ENCODE measurements at places on chromosomes 1 and 21.

GRCh38 chr1:222124602-222125001, 382.7 kb upstream of the DUSP10 start:
- no peak for DNase-seq

- DNase-seq: no peak
Observed at GRCh38 chr1:9345922-9346321, 53.2 kb downstream of the SPSB1 start.

DNA sequence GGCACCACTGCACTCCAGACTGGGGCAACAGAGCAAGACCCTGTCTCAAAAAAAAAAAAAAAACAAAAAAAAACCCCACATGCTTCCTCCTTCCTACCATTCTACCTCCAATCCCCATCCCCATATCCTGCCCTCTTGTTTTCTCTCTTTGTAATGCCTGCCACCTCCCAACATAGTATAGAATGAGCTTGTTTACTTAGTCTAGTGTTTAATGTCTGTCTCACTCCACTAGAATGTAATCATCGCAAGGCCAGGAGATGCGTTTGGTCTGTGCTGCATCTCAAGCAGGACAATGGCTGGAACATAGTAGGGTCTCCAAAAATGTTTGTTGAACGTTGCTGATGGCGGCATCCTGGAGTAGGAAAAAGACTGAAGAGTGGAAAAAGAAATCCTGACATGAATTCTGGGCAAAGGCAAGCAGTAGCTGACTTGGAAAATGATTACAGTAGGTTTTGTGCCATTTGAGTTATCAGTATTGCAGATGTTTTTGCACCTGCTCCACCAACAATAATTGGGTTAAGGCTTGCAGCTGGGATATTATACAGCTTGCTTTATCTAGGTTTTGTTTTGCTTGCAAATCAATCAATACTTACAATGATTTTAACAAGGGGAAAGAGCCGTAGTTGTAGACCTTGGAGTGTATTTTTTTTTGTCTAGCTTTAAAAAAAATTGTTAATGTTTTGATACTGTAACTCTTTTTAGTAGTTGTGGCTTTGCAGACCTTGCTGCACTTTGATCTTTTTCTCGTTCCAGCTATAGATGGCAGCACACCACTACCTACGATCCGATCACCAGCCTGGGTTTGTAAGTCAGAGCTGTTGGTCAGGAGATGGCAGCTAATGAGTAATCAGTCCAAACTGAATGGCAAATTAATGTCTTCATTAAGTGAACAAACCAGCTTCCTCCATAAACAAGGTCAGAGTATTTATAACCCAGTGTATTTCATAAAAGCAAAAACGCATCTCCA, 62.4 kb downstream of the BACH1 start:
- DNase-seq: no peak

GRCh38 chr21:31493350-31493880, 149.4 kb upstream of the TIAM1 start:
- no peak for DNase-seq

DNA sequence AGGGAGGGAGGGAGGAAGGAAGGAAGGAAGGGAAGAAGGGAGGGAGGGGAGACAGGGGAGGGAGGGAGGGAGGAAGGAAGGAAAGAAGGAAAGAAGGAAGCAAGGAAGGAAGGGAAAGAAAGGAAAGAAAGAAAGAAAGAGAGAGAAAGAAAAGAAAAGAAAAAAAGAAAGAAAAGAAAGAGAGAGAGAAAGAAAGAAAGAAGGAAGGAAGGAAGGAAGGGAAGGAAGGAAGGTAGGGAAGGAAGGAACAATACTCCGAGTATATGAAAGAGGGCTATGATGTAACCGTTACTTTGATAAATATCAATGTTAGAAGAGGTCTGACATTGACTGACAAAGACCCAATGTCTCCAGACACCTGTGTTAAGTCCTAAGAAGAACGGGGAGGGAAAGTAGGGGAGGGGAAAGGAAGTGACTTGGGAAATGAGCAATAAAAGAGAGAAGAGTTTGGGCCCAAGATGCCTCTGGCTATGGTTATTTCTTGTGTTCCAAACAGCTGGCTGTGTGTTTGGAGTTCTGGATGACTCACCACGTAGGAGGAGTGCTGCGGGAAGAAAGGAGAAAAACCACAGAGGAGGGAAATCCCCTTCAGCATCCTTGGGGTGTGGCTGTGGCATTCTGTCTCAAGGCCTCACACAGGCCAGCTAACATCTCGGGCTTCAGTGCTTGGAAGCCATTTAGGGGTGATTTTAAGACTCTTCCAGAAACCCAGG, 37.0 kb upstream of the RXRG start:
- peak; percentile 83 for DNase-seq

DNA sequence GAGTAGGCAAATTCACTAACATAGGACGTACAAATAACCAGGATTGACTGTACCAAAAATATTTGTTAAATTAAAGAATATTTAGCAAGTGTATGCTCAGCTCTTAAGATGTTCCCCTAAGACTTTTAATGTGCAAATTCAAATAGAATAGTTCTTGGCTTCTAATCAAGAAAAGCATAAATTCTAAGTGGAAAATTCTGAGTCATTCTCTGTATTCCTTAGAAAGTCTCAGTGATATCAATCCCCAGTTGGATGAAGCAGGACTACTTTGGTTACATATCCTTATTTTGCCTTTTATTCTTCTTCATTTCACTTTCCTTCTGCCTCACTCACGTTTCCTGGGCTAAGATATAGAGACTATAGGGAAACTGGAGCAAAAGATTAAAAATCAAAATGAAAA, 130.2 kb downstream of the IFI44 start:
- DNase-seq: no peak

- no peak for DNase-seq
Observed at GRCh38 chr1:84759756-84760155, 69.5 kb upstream of the SSX2IP start.

- DNase-seq: no peak
Observed at GRCh38 chr21:42153046-42153686, 65.8 kb upstream of the ABCG1 start.

DNA sequence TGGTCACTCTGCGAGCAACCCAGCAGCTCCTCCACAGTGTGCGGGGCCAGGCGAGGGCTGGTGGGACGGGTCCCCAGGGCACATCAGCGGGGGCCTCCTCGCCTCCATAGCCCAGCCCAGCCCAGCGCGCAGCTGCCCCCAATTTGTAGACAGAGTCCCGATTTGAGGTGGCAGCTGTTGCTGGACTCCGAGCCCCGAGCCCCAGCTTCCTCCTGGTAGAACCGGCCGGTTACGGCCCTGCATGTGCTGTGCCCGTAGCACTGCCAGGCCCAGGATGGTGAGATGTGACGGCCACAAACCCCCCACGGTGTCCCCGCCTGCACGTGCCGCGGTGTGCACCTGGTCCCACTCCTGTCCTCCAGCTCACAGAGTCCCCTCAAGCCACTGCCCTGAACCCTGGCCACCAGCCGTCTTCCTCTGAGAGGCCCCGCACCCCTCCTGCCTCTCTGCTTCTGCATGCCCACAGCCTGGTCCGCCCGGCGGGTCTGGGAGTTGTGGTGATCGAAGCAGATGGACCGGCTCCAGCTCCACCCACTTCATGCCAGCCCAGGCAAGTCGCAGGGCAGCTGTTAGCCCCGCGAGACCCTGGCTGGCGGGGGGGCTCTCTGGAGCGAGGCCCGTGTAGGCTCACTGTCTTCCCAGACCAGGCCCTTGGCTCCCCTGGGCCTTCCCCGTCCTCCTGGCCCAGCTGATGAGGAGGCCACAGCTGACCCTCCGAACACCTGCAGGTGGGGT, 55.5 kb downstream of the MORN1 start:
- no peak for DNase-seq

DNA sequence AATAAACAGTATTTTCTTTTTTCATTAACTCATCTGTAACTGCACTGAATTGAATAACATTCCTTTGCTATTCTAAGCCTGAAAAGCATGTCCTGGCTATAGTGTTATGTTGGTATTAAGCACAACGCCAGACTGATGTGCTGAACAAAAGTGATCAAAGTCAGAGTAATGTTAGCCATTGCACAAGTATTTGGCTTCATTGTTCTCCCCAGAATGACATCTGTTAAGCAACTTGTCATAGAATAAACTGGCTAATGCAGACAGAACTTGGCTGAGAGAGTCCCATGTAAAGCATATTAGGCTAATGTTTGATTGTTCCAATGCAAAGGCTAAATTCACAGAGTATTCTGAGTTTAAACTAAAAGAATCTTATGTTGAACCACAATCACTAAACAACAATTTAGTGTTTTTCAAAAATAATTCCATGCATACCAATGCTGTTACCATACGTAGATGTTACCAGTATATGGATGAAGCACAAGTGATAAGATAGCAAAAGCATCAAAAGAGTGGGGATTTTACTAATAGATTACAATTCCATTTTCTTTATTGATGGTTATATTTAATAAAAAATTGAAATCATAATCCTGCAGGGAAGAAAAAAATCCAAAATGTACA, 235.3 kb upstream of the DMRTA2 start:
- no peak for DNase-seq

GRCh38 chr1:188188317-188188716, 1359.6 kb downstream of the PLA2G4A start:
- no peak for DNase-seq

- DNase-seq: no peak
Observed at GRCh38 chr1:234912548-234913277, 215.9 kb downstream of the TOMM20 start.

GRCh38 chr1:41917835-41918449, 780 bp downstream of the HIVEP3 start:
- DNase-seq: no peak

- DNase-seq: no peak
Observed at GRCh38 chr1:93904228-93904627, 5.0 kb downstream of the GCLM start.

DNA sequence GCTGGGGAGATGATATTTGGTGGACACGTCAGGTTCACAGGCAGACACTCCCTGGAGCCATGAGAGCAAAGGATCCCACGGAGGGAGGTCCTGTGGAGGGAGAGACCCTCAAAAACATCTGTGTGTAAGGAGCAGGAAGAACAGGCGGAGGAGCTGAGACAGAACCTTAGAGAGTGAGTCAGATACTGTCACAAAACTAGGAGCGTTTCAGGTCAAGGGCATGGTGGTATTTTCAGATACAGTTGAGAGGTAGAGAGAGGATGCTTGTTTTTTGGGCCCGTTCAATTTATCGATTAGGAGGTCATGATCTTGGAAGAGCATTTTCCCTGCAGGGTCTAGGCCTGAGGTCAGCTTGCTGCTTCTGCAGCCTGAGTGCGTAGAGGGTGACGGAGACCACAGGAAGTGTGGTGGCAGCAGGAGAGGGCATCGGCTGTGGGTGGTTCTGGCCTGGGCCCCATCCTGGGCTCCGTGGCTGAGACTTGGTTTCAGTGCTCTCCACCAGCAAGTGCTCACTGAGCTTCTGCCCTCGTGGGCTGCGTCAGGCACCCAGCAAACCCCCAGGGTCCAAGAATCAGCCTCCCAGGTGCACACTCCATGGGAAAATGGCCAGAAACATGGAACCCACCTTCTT, 39.9 kb downstream of the SPSB1 start:
- no peak for DNase-seq

GRCh38 chr1:33350611-33351280, 29.8 kb upstream of the A3GALT2 start:
- no peak for DNase-seq

- no peak for DNase-seq
Observed at GRCh38 chr1:41672173-41672572, 187.7 kb upstream of the EDN2 start.

- DNase-seq: no peak
Observed at GRCh38 chr1:89657886-89658285, 25.0 kb downstream of the LRRC8C start.

GRCh38 chr1:245860657-245861544, 646.2 kb downstream of the SMYD3 start:
- no peak for DNase-seq

DNA sequence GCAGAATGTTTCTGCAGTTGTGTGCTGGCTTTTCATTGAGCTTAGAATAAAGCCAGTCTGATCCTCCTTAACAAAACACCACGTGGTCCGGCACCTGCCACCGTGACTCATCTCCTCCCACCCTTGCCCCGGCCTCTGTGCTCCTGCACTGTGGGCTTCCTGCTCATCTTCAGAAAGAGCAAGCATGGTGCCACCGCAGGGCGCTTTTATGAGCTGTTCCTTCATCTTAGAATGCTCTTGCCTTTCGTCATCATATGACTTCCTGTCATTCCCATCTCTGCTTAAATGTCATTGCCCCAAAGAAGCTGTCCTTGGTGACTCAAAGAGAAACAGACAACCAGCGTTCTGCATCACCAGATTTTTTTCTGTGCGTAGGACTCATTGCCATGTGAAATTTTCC, 117.8 kb downstream of the HHAT start:
- DNase-seq: no peak

GRCh38 chr1:113983391-113983790, 4.1 kb downstream of the OLFML3 start:
- no peak for DNase-seq

- DNase-seq: no peak
Observed at GRCh38 chr1:244651956-244652622, 837 bp upstream of the DESI2 start.

GRCh38 chr1:31576201-31576669, at the start of gene TINAGL1:
Gene TINAGL1, plus strand, starts transcription at chr1:31576515. Its CDS starts 634 bp downstream, at chr1:31577149.
- no peak for DNase-seq

GRCh38 chr21:34548781-34549376, 36.9 kb upstream of the KCNE1 start:
- DNase-seq: no peak

DNA sequence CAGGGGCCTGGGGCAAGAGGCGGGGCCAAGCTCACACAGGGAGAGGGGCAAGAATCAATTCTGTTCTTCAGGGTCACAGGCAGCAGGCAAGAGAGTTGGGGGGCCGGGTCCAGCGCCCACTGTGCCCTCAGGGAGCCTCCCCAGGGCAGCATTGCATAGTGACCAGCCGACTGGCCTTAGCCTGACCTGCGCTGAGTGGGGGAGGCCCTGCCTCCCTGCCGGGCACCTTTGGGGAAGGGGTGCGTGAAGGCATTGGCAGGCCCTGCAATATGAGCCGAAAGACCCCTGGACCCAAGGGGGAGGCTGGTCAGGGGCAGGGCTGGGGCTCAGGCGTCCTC, 12.2 kb downstream of the SCNN1D start:
- no peak for DNase-seq

- DNase-seq: no peak
Observed at GRCh38 chr1:167482184-167482583, 36.1 kb downstream of the CD247 start.

GRCh38 chr1:203553496-203553895, 59.5 kb downstream of the OPTC start:
- DNase-seq: no peak

- no peak for DNase-seq
Observed at GRCh38 chr1:235101558-235102258, 26.9 kb downstream of the TOMM20 start.

DNA sequence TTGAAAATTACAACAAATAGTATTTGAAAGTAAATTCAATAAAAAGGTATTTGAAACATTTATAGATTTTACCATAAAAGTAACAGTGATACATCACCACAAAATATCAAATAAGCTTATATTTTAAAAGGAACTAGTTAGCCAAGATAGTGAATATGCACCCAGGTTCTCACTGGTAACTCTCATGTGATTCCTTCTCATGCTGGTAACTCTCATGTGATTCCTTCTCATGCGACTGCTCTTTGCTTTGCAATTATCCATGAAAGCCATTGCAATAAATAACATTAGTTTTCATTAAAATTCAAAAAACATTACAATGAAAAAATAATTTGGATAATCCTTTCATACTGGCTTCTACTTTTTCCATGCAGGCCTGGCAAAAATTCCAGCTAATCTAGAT, 75.4 kb downstream of the AHCTF1 start:
- no peak for DNase-seq

GRCh38 chr1:3070644-3071564, 1.9 kb downstream of the PRDM16 start:
- no peak for DNase-seq

Measured in muscle of arm (tissue), 14 donors.